IMR-90 (cell line): ENCODE measurements at places on chromosomes 5 and 9. TPM values are rescaled to one million over a fixed set of nuclear protein-coding genes. Genes with fewer than 3 reads are reported as not detected.

- no peak overlapping the region for H3K27ac ChIP-seq
- no peaks in the 10 kb centered on the region; the same call in 1 of the 2 replicates for H3K27me3 ChIP-seq
- H3K4me3 ChIP-seq: no peak overlapping the region
- H3K36me3 ChIP-seq: no peaks in the 10 kb centered on the region
These were observed 50.4 kb downstream of the SPATA31C2 start for GRCh38 chr9:88087906-88088305.

ZDHHC11B gene
- not detected in 2 replicates for total RNA-seq

TOR1A gene
- total RNA-seq: 27.1 and 34.4 TPM in 2 replicates

- H3K4me3 ChIP-seq: no peak overlapping the region
- no peaks in the 10 kb centered on the region for H3K4me1 ChIP-seq
- no peak overlapping the region for H3K27ac ChIP-seq
These were observed 7.0 kb upstream of the UGT3A2 start for GRCh38 chr5:36073595-36074216.

GRCh38 chr5:155451106-155451505 lies 437.6 kb downstream of the KIF4B start:
- no peaks in the 10 kb centered on the region for H3K36me3 ChIP-seq
- H3K4me1 ChIP-seq: no peaks in the 10 kb centered on the region
- H3K4me3 ChIP-seq: no peak overlapping the region
- no peaks in the 10 kb centered on the region for H3K27me3 ChIP-seq
- no peak for DNase-seq
- no peak overlapping the region for H3K27ac ChIP-seq

GRCh38 chr5:137997726-137998213 lies 35.1 kb downstream of the FAM13B start:
- H3K27ac ChIP-seq: no peak overlapping the region
- DNase-seq: peak; percentile 35
- H3K4me1 ChIP-seq: peaks cover 11% of the 10 kb centered on the region
- H3K4me3 ChIP-seq: no peak overlapping the region

GRCh38 chr5:132999246-132999645 lies 27.1 kb downstream of the ZCCHC10 start:
- no peak overlapping the region for H3K4me3 ChIP-seq
- H3K4me1 ChIP-seq: no peaks in the 10 kb centered on the region
- H3K27me3 ChIP-seq: no peaks in the 10 kb centered on the region

- H3K4me3 ChIP-seq: no peak overlapping the region
- no peaks in the 10 kb centered on the region for H3K4me1 ChIP-seq
- H3K36me3 ChIP-seq: no peaks in the 10 kb centered on the region
- H3K27me3 ChIP-seq: no peaks in the 10 kb centered on the region
- no peak overlapping the region for H3K27ac ChIP-seq
These were observed 2.8 kb downstream of the JAKMIP2 start for GRCh38 chr5:147779694-147780093.

EEIG1 gene
- total RNA-seq: 1.1 TPM in 2 replicates

EIF4EBP3 gene
- total RNA-seq: 0.28 and 0.36 TPM in 2 replicates

- peak; percentile 27 for DNase-seq
- H3K4me3 ChIP-seq: no peak overlapping the region
- H3K4me1 ChIP-seq: no peaks in the 10 kb centered on the region; the same call in 1 of the 2 replicates
- no peaks in the 10 kb centered on the region for H3K27me3 ChIP-seq
- no peaks in the 10 kb centered on the region; the same call in 1 of the 2 replicates for H3K36me3 ChIP-seq
These were observed 14.2 kb upstream of the CCDC180 start for GRCh38 chr9:97293207-97293721.

PCDHB8 gene
- total RNA-seq: 0.18 and 0.28 TPM in 2 replicates

MARCHF3 gene
- 17.8 and 18.8 TPM in 2 replicates for total RNA-seq

LHFPL2 gene
- total RNA-seq: 11.1 and 11.3 TPM in 2 replicates

- H3K27ac ChIP-seq: no peak overlapping the region
- no peak for DNase-seq
- no peaks in the 10 kb centered on the region for H3K36me3 ChIP-seq
- no peaks in the 10 kb centered on the region for H3K27me3 ChIP-seq
- no peak overlapping the region for H3K4me3 ChIP-seq
These were observed 481.4 kb upstream of the DAB2 start for GRCh38 chr5:39906146-39906545.

- no peak overlapping the region for H3K4me3 ChIP-seq
- no peak overlapping the region for H3K27ac ChIP-seq
- no peaks in the 10 kb centered on the region for H3K27me3 ChIP-seq
- no peaks in the 10 kb centered on the region for H3K36me3 ChIP-seq
- H3K4me1 ChIP-seq: no peaks in the 10 kb centered on the region
- DNase-seq: no peak
These were observed 45.3 kb downstream of the CERT1 start for GRCh38 chr5:75466006-75466716.

GRCh38 chr9:8614926-8615440 lies 815.4 kb upstream of the DMAC1 start:
- H3K4me1 ChIP-seq: no peaks in the 10 kb centered on the region
- H3K27ac ChIP-seq: no peak overlapping the region
- H3K36me3 ChIP-seq: no peaks in the 10 kb centered on the region
- no peak overlapping the region for H3K4me3 ChIP-seq
- DNase-seq: no peak

GRCh38 chr5:151093476-151093889 lies 12.6 kb upstream of the TNIP1 start:
- DNase-seq: peak; percentile 94
- peak overlapping the region; percentile 94 for H3K27ac ChIP-seq
- H3K36me3 ChIP-seq: no peaks in the 10 kb centered on the region
- peak overlapping the region; percentile 11; the same call in 1 of the 2 replicates for H3K4me3 ChIP-seq
- peaks cover 22% of the 10 kb centered on the region for H3K4me1 ChIP-seq

PHYKPL gene
- total RNA-seq: 8.6 and 10.0 TPM in 2 replicates

DNA sequence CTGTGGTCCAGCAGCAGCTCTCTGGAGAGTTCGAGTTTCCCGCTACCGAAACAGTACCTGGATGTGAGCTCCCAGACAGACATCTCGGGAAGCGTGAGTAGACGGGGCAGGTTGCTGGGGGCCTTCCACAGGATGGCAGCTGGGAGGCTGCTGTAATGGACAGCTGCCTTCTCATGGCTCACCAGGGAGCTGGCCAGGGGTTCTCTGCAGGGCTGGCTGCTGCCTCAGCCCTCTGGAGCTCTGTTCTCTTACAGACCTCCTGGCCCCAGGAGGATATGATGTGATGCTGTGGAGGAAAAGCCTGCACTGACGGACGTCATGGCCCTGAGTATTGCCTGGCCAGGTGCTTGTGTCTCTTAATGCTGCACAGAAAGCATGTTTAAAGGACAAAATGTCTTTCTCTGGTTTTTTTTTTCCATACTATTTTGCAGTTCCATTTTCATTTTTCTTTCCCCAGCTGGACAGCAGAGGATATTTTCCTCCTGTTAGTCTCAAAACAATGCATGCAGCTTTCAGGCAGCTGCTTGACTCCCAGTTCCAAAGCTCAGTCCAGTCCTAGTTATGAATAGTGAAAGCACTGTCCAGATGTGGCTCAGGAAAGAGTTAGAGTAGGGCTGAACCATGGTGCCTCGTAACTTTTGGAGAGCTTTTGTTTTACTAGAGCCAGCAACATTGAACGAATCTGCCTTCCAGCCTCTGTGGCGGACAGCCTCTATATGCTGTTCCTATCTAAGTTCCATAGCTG lies 77.5 kb upstream of the RARS1 start:
- peaks cover 14% of the 10 kb centered on the region for H3K4me1 ChIP-seq
- DNase-seq: peak; percentile 56
- H3K4me3 ChIP-seq: no peak overlapping the region
- H3K27me3 ChIP-seq: no peaks in the 10 kb centered on the region

GRCh38 chr5:63089147-63089546 lies 510.5 kb downstream of the LRRC70 start:
- H3K36me3 ChIP-seq: no peaks in the 10 kb centered on the region
- no peak for DNase-seq
- H3K4me1 ChIP-seq: no peaks in the 10 kb centered on the region
- H3K27ac ChIP-seq: no peak overlapping the region

GRCh38 chr5:131022811-131023497 lies 142.1 kb downstream of the HINT1 start:
- H3K27ac ChIP-seq: no peak overlapping the region
- no peaks in the 10 kb centered on the region for H3K36me3 ChIP-seq
- no peak for DNase-seq
- H3K4me1 ChIP-seq: no peaks in the 10 kb centered on the region

DNA sequence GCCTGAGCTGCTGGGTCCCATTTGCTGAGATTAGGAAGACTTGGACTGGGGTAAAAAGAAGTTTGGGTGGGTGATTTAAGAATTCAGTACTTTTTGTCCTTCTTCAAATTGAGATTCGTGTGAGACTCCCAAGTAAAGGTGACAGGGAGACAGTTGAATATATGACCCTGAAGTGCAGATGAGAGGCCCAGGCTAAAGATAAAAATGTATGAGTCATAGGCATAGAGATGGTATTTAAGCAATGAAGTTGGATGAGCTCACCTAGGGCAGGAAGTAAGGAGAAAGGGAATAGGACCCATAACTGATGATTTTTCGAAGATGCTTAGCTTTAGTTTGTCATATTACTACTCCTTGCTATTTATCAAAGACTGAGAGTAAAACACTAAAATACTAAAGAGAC lies 255.9 kb upstream of the ADRA1B start:
- H3K27ac ChIP-seq: no peak overlapping the region
- H3K27me3 ChIP-seq: peaks cover 11% of the 10 kb centered on the region
- H3K4me1 ChIP-seq: no peaks in the 10 kb centered on the region
- H3K4me3 ChIP-seq: no peak overlapping the region
- DNase-seq: no peak
- no peaks in the 10 kb centered on the region for H3K36me3 ChIP-seq

DNA sequence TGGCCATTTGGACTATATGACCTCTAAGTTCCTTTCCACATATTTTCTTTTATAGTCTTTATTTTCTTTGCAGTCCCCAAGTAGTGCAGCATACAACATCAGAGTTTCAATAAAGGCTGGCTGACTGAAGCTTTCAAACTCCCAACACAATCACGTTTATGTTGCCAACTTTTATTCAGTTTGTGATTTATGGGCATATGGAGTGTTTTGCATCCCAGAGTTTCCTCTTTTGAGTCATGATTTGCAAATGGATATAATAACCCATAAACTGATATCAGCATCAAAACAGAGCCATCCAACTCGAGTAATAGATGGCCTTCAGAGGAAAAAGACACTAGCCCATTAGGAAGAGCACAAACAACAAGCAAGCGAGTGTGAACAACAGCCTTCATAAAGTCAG lies 414.0 kb downstream of the ELAVL2 start:
- H3K27me3 ChIP-seq: no peaks in the 10 kb centered on the region
- DNase-seq: no peak
- H3K27ac ChIP-seq: no peak overlapping the region
- no peaks in the 10 kb centered on the region for H3K36me3 ChIP-seq
- no peaks in the 10 kb centered on the region for H3K4me1 ChIP-seq

SPATA31D3 gene
- not detected in 2 replicates for total RNA-seq

INSL6 gene
- total RNA-seq: not detected in 2 replicates

DNA sequence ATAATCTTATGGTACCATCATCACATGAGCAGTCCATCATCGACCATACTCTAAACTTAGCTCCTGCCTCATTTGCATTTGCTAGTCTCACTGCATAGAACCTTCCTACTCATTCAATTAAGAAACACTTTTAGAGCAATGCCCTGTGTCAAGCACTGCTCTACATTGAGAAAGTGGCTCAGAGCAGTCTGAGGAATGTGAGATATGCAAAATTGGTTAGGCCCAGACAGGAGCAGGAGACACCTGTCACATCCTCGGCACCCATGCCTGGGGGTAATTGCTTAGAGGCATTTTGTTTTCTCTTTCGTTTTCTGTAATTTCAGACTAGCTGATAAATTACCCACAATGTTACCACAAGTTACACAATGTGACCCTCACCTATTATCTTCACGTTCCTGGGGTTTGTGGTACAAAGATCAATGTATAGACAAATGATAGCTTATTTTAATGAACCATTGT lies 4.9 kb upstream of the RARS1 start:
- H3K27me3 ChIP-seq: no peaks in the 10 kb centered on the region
- H3K36me3 ChIP-seq: no peaks in the 10 kb centered on the region
- H3K4me1 ChIP-seq: no peaks in the 10 kb centered on the region
- DNase-seq: no peak
- no peak overlapping the region for H3K27ac ChIP-seq

C9 gene
- total RNA-seq: not detected in 2 replicates

GRCh38 chr5:165127941-165128340 lies 1622.5 kb downstream of the MAT2B start:
- H3K36me3 ChIP-seq: no peaks in the 10 kb centered on the region
- DNase-seq: no peak
- H3K4me1 ChIP-seq: no peaks in the 10 kb centered on the region
- no peaks in the 10 kb centered on the region for H3K27me3 ChIP-seq

RLN2 gene
- total RNA-seq: not detected in 2 replicates

- DNase-seq: no peak
- no peaks in the 10 kb centered on the region for H3K4me1 ChIP-seq
- no peaks in the 10 kb centered on the region for H3K36me3 ChIP-seq
- no peak overlapping the region for H3K27ac ChIP-seq
- no peak overlapping the region for H3K4me3 ChIP-seq
These were observed 131.7 kb downstream of the PIP5K1B start for GRCh38 chr9:68836788-68837187.

DNA sequence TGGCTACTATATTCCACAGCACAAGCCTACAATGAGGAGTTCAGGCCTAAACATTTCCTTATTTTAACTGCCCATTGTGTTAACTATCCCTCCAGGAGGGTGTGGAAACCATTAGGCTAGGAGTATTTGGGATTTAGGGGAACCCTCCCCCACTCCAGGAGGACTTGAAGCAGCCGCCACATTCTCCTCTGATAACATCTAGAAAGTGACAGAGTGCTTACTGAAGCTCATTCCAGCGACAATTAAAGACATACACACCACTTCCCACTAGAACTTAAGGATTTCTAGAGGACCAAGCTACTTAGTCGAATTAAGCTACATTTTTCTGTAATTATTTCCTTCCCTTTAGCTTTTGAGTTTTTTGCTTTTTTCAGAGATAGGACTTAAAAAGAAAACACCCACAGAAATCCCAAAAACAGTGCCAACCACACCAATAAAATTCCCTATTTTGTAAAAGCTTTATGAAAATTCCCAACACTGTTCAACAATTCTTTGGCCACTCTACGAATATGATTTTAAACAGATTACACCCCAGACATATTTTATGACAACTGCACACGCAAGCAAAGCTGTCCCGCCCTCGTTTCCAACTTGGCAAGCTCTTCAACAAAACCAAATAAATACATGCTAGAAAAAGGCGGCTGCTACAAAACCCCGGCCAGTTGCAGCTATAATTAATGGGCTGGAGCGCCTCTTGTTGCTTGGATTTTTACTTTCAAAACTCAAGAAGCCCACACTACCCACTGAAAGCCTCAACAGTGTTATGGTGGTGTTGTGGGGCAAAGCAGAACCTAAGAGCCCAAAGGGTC lies 4.5 kb downstream of the ROR2 start:
- DNase-seq: peak; percentile 82
- peak overlapping the region; percentile 64; the same call in 1 of the 2 replicates for H3K27ac ChIP-seq
- H3K4me1 ChIP-seq: peaks cover 10% of the 10 kb centered on the region; the same call in 1 of the 2 replicates
- H3K4me3 ChIP-seq: no peak overlapping the region
- no peaks in the 10 kb centered on the region for H3K36me3 ChIP-seq

- no peak for DNase-seq
- H3K27me3 ChIP-seq: peaks cover 6% of the 10 kb centered on the region
- H3K27ac ChIP-seq: no peak overlapping the region
- H3K36me3 ChIP-seq: no peaks in the 10 kb centered on the region
- H3K4me1 ChIP-seq: no peaks in the 10 kb centered on the region
- H3K4me3 ChIP-seq: no peak overlapping the region
These were observed 38.6 kb upstream of the KCNMB1 start for GRCh38 chr5:170427672-170428236.
